Mammary epithelial cell (primary cell): ENCODE measurements at places on chromosomes 2 and 18.
A peak's percentile ranks its signal among the peaks of the same experiment; 100 is the strongest.

- no peak for DNase-seq
Measured at GRCh38 chr2:178756343-178756742, 50.9 kb downstream of the TTN start.

- no peak for DNase-seq
Measured at GRCh38 chr2:31023541-31023940, 114.7 kb downstream of the GALNT14 start.

- DNase-seq, result no peak
Measured at GRCh38 chr2:188024811-188025210, 266.9 kb upstream of the GULP1 start.

DNA sequence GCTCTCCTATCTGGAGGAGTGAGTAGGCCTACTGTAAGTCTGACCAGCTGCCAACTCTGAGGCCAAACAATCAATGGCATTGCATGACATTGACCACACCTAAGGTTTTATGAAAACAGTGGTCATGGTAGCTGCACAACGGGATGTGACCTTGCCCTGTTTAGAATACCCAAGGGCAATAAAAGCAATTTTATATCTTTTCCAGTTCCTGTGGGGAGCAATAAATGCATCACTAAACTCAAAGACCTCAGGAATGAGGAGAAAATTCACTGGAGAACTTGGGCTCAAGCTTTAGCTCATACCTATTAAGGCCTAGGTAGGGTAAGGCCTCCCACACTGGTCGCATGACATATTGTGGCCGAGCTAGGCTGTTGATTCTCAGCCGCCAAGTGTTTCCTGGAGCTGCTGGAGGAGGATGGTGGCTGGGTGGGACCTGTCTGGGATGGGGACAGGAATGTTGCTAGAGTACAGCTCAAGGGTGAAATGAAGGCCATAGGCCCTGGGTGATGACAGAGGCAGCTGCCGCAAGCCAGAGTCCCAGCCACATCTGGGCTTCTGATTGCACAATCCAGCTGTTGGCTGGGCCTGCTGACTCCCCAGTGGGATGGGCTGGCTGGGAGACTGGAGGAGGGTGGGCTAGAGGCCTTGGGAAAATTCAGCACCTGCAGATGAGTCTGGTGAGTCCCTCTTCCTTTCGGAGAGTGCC is 313.7 kb downstream of the CYP26B1 start:
- no peak for DNase-seq

DNA sequence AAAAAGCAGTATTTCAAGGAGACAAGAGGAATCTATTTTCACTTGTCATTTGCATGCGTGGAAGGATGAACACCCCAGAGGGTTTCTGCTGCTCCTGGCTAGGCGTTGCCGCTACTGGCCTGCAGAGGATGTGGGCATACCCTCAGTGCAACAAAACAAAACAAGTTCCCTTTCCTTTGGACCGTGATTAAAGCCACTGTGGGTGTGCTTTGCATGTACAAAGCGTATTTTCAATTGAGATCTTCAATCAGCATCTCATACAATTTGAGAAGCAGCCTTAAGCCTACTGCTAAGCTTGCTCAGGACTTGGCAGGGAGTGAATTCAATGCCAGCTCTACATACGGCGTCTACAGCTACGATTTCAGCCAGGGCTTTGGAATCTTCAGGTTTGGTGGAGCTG is 298.4 kb downstream of the LPIN1 start:
- no peak for DNase-seq

DNA sequence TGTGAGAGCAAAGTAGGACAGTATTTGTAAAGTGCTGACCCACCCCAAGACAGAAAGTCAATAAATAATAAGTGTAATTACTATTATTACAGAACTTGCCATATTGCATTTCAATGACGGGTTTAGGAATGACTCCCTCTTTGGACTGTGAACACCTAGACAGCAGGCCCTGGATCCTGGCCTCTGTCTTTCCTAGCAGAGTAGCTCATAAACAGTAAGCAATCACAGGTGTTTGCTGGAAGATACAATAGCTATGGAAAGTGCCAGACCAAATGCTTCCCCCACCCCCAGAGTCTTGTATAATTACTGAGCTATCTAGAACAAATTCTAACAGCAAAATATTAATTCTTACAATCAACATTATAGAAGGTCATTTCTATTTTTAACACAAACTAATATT is 20.1 kb upstream of the MYO1B start:
- DNase-seq, result no peak

DNA sequence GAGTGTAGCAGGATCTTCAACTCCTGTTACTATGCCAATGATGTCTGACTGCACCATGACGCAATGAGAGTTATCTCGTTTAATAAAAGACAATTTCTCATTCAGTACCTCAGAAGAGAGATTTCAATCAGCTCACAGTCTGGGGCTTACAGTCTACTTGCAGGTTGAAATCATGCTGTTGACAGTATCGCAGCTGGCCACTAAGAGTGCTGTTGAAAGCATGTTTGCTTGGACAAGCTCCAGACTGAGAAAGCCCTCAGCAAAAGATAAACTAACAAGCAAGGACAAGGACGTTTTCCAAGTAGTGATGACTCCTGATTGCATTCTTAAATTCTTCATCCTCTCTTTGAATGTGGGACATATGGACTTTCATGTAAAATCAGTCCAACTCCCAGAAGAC is 145.2 kb upstream of the SYT4 start:
- DNase-seq, result no peak

DNA sequence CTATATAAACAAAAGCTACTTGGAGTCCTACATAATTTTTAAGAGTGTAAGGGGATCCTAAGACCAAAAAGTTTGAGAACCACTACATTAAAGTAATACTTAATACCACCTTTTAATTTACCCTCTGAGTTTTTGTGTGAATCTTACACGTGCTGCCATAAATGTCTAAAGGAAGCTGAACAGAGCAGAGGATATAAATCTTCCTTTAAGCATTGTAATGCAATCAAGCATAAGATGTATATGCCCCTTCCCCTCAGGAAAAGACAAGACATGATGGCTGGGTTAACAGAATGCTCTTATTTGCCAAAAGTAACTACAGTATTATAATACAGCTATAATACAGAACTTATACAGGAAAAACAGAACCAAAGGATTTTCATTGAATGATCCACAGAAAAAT is 2.9 kb downstream of the ESCO1 start:
- DNase-seq, result no peak

DNA sequence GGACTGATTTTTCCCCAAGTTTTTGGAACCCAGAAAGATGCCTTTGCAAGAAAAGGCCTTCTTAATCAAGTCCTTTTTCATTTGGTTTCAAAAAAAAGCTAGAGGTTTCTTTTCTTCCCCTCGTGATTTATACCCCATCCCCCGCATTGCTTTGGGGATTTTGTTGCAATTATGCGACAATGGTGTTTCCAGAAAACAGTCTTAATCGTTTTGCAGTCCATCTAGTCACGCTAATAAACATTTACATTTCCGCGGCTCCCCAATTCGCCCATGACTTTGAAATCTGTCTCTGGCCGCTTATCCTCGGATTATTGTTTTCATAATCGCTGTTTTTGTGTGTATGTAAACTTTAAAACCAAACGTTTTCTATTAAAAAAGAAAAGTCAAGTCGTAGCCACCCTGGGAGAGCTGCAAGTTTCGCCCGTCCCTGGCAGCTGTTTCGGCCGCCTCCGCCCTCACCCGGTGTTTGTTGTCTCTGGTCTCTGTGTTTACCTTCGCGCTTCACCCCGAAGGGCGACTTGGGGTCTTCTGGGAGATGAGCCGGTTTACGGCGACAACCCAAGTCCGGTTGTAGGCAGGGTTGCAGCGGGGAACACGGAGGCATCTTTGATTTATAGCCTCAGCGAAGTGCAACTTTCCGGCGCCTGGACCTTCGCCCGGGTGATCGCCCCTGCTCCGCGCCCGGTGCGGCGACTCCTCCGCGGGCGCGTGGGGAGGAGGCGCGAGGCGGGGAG is 667 bp downstream of the SP9 start:
- no peak for DNase-seq

- DNase-seq, result no peak
Measured at GRCh38 chr2:102114851-102115497, 27.6 kb upstream of the IL1R1 start.

- DNase-seq, result no peak
Measured at GRCh38 chr2:46184794-46185583, 112.2 kb upstream of the EPAS1 start.

DNA sequence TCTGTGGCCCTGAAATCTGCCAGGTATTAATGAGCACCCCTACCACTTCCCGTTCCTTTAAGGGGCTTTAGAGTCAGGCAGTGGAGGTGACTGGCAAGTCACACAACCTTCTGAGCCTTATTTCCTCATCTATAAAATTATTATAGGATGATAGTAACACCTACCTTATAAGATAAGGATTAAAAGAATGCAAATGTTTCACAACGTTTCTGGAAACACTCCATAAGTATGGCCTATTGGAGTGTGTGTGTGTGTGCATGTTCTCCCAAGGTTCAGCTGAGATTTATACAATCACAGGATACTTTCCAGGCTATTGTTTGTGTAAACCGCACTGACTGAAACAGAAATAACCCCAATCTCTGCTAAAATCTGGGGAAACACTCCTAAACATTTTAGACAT is 176.0 kb downstream of the PDE11A start:
- no peak for DNase-seq

DNA sequence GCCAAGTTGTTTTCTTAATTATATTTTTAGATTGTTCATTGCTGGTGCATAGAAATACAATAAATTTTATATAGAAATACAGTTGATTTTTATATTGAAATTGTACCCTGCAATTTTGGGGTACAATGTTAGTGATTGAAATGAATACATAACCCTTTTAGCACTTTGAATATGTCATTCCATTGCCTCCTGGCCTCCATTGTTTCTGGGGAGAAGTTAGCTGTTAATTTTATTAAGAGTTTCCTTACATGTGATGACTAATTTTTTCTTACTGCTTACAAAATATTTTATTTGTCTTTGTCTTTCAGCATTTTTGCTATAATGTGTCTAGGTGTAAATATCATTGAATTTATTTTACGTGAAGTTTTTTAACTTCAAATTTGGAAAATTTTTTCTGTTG is 176.5 kb upstream of the DCC start:
- peak; percentile 28 for DNase-seq

GRCh38 chr2:63734510-63734909 is 107.2 kb upstream of the UGP2 start:
- DNase-seq, result no peak

GRCh38 chr2:3633089-3633981 is 24.7 kb upstream of the ALLC start:
- DNase-seq, result peak; percentile 84

DNA sequence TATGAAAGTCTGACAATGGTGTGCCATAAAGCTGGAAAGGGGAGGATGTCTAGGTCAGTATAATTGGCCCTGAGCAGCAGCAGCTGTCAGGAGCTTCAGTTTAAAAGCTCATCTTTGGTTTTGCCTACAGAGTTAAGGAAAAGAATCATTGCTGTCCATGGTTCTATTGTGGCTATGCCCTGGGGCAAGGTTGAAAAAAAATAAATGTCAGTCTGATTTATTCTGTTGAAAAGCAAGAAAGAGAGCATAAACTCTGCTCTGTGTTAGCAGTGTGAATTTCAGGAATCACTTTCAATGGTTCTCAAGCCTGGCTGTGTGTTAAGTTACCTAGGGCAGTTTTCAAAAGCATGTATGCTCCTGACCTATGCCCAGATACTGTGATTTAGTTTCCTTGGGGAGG is 446.7 kb downstream of the SETBP1 start:
- no peak for DNase-seq

- DNase-seq, result no peak
Measured at GRCh38 chr2:23425338-23425871, 40.4 kb downstream of the KLHL29 start.

DNA sequence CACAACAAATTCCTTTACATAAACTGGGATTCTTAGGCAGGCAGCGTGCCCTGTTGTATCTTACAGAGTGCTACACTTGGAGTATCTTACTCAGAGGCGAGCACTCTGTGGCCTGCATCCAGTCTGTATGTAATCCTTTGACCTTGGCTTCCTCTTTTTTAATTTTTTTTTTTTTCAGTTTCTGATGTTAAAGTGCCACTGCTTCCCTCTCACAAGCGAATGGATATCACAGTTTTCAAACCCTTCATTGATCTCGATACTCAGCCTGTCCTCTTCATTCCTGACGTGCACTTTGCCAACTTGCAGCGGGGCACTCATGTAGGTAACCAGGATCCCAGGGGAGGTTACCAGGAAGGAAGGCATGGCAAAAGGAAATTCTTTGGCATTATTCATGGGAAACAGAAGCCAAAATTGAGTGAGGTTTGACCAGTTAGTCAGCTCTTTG is 40.4 kb downstream of the GRHL1 start:
- DNase-seq, result no peak

DNA sequence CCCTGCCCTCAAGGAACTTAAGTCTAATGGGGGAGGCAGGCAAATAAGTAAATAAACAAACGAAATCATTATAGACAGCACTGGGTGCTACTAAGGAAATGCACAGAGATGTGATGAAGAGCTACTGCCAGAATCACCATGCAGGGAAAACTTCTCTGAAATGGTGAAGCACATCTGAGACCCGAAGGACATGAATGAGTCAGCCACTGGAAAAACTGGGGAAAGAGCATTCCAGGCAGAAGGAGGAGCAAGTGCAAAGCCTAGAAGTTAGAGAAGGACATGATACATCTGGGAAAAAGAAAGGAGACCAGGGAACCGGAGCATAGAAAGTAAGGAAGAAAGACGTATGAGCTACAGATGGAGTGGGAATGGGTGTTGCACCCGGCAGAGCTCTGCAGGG is 56.8 kb downstream of the TGFA start:
- DNase-seq, result no peak

DNA sequence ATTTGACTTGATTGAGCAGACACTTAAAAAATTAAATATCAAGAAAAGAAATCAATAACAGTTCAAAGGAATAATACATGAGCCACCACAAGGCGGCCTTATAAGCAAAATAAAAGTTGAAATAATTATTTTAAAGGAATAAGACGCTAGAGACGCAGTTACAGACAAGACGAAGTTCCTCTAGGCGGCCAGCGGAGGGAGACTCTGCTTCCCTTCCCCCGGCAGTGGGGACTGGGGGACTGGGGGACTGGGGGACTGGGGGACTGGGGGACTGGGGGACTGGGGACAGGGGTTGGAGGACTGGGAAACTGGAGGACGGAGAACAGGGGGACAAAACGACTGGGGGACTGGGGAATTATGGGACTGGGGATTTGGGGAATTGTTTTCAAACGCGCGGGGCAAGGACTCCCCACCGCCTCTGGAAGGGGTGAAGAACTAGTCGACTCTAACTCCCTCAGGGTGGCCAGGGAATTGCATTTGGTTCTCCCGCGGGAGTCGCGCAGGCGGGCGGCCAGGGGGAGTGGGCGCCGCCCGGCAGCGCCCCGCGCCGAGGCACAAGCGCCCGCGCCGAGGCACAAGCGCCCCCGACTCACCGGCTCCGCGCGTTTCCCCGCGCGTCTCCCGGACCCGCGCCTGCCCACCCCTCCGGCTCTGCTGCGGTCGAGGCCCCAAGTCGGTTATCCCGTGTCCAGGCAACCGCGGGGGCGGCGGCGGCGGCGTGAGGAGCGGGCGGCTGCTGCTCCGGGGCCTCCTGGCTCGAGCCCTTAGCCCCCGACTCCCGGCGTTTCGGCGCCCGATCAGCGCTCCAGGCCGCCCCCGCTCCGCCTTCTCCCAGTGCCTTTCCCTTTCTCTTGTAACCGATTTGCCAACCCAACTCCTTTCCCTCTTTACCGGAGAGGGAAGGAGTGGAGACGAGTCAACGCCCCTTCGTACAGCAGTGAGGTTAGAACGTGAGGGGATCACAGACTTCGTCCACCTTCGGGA is at the start of gene CCDC178:
CCDC178 (minus strand) TSS at position 662 of the 984 bp plus-strand sequence. CDS start 28,633 bp downstream, outside the sequence.
- peak; percentile 1 for DNase-seq

GRCh38 chr2:105789745-105790460 is 45.2 kb downstream of the NCK2 start:
- peak; percentile 64 for DNase-seq

GRCh38 chr2:181252262-181253148 is 204.7 kb upstream of the ITGA4 start:
- DNase-seq, result no peak
